ENCODE measurements at places on chromosomes 6 and 20. TPM values are rescaled to one million over a fixed set of nuclear protein-coding genes. Genes with fewer than 3 reads are reported as not detected.

The PHACTR3 gene
- not detected for total RNA-seq

GRCh38 chr6:73152556-73152955 lies 72.7 kb downstream of the KHDC1L start:
- H3K4me3 ChIP-seq = no peak overlapping the region
- H3K4me1 ChIP-seq = peaks cover 8% of the 10 kb centered on the region
- DNase-seq = no peak
- H3K27ac ChIP-seq = no peak overlapping the region

- peaks cover 32% of the 10 kb centered on the region for H3K27me3 ChIP-seq
- DNase-seq = no peak
- H3K27ac ChIP-seq = no peak overlapping the region
- H3K36me3 ChIP-seq = no peaks in the 10 kb centered on the region
These were observed 88.9 kb upstream of the FOXP4 start for GRCh38 chr6:41457303-41457670.

The KCNK16 gene
- not detected for total RNA-seq

DNA sequence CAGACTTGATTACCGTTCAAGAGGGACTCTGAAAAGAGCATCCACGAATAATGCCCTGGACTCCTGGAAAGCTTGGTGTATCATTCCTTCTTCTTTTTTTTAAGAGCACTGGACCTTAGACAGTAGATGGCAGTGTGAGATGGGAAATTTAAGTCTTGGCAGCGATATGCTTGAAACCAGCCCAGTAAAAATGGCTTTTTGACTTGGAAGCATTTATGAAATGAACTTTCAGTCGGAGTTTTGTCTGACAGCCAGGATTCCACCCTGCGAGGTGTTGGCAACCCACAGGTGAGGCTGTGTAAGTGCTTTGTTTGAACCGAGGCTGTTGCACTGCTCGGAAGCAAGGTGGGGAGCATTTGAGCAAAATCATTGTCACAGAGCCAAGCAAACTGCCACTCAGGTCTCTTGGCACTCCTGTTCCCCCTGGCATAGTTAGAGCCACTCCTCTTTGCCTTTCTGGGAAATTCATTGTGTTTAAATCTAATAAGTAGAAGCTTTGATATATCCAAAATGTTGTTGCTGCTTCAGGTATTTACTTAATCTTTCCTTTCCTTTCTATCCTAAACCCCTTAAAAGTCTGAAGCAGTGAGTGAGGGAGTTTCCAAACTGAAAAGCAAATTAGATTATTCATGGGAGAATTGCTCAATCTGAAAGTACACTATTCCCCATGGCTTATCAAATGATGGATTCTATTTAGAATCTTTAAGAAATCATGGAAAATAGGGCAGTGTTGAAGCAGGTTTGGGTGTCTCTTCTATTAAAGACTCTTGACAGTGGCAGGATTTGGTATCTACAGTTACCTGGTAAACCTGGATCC lies 272.8 kb upstream of the SLC35B3 start:
- H3K27ac ChIP-seq = no peak overlapping the region
- DNase-seq = peak; percentile 1
- H3K4me1 ChIP-seq = no peaks in the 10 kb centered on the region
- H3K4me3 ChIP-seq = no peak overlapping the region
- no peaks in the 10 kb centered on the region for H3K36me3 ChIP-seq

GRCh38 chr20:56380375-56380774 lies 11.6 kb downstream of the AURKA start:
- H3K4me3 ChIP-seq = no peak overlapping the region
- peak overlapping the region; percentile 28 for H3K27ac ChIP-seq
- DNase-seq = peak; percentile 74
- H3K4me1 ChIP-seq = peaks cover 54% of the 10 kb centered on the region

- peak overlapping the region; percentile 42 for H3K4me3 ChIP-seq
- DNase-seq = no peak
- H3K27me3 ChIP-seq = no peaks in the 10 kb centered on the region
These were observed 172.3 kb downstream of the OGFRL1 start for GRCh38 chr6:71460933-71461332.

The MYCT1 gene
- 0.39 TPM for total RNA-seq

DNA sequence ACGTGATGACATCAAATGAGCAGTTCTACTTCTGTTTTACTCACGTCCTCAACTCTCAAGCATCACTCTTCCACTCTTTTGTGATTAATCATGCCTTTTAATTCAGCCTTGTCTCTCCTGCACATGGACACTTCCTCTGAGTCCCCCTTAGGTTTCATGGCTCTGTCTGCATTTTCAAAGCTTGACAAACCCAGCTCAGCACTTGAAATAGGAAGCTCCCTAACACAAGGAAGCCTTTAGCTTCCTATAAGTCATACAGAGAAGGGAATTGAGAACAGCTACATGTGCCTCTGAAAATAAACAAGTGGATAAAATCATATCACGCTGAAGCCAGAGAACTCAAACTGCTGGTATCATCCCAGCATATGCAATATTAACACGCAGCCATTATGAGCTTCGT lies 21.2 kb downstream of the KIF16B start:
- DNase-seq = no peak
- no peak overlapping the region for H3K27ac ChIP-seq
- H3K36me3 ChIP-seq = no peaks in the 10 kb centered on the region
- no peaks in the 10 kb centered on the region for H3K27me3 ChIP-seq

DNA sequence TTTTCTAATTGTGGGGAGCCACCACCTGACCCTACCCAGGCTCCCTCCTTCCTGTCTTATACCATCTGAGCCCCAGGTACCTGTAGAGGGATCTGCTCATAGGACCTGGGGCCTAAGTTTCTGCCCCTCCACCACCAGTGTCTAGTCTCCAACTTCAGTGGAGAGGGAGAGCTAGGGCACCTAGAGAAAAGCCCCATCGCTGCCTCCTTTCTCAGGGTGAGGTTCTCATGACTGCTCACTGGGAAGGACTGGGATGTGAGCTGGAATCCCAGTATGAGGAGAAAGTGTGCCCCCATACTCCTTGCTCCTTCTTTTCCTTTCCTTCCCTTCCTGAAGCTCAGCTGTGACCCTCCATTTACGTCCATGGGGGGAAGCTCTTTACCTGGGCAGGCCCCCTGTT lies 231.6 kb downstream of the LRFN2 start:
- H3K36me3 ChIP-seq = no peaks in the 10 kb centered on the region
- H3K27me3 ChIP-seq = no peaks in the 10 kb centered on the region
- H3K4me3 ChIP-seq = no peak overlapping the region
- no peak overlapping the region for H3K27ac ChIP-seq
- H3K4me1 ChIP-seq = no peaks in the 10 kb centered on the region

- H3K4me1 ChIP-seq = peaks cover 78% of the 10 kb centered on the region
- peak; percentile 34 for DNase-seq
- H3K27me3 ChIP-seq = no peaks in the 10 kb centered on the region
- H3K4me3 ChIP-seq = peak overlapping the region; percentile 75
These were observed 38.1 kb downstream of the JARID2 start for GRCh38 chr6:15283986-15284361.

DNA sequence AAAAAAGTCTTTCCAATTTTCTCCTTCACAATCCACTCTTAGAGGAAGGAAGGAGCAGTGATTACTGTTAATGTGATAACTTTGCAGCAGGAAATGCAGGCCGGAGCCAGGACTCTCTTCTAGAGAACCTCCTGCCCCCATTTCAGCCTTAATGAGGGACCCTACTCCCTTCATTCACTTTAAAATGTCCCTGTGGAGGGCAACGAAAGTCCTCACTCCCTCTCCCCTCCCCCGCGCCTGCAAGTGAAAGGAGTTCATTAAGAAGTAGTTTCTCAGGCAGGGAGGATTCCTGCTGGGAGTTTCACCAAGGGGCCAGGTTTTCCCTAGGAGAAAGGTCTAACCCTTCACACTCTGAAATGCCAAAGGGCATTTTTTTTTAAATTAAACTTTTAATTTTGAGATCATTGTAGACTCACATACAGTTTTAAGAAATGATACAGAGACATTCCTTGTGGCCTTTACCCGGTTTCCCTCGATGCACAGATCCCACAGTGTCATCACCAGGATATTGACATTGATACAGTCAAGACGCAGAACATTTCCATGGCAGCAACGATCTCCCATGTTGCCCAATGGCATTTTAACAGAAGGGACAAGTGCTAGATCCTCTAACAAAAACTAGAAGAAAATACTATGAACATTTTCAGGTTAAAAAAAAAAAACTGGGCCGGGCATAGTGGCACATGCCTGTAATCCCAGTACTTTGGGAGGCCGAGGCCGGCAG lies 6.8 kb upstream of the COMMD7 start:
- no peak for DNase-seq
- no peaks in the 10 kb centered on the region for H3K27me3 ChIP-seq
- no peak overlapping the region for H3K27ac ChIP-seq
- H3K4me1 ChIP-seq = peaks cover 36% of the 10 kb centered on the region

GRCh38 chr6:4172368-4172767 lies 37.0 kb upstream of the ECI2 start:
- H3K27ac ChIP-seq = no peak overlapping the region
- H3K27me3 ChIP-seq = peaks cover 3% of the 10 kb centered on the region
- peaks cover 11% of the 10 kb centered on the region for H3K4me1 ChIP-seq
- H3K36me3 ChIP-seq = no peaks in the 10 kb centered on the region
- no peak overlapping the region for H3K4me3 ChIP-seq

GRCh38 chr6:21587179-21587960 lies 6.2 kb upstream of the SOX4 start:
- DNase-seq = peak; percentile 35
- peak overlapping the region; percentile 93 for H3K4me3 ChIP-seq
- peaks cover 2% of the 10 kb centered on the region for H3K27me3 ChIP-seq
- no peaks in the 10 kb centered on the region for H3K36me3 ChIP-seq

GRCh38 chr6:125246566-125246965 lies 55.2 kb downstream of the HDDC2 start:
- peaks cover 4% of the 10 kb centered on the region for H3K36me3 ChIP-seq
- DNase-seq = no peak
- H3K4me3 ChIP-seq = no peak overlapping the region
- no peak overlapping the region for H3K27ac ChIP-seq

DNA sequence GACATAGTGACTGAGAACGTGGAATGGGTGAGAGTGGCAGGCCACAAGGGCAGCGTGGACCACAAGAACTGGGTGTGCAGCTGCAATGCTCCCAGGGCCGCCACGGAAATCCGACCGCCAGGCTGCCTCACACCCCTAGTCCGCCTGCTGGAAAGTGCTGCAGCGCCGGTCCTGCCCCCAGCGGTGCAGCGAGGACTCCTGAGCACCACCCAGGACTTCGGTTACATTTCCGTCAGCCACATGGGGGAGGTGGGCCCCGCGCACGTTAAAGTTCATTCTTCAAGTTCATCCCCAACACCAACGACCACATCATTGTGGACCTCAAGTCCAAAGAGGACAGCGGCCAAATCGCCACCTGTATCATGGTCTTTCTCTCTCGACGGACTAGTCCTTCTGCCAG lies 126.1 kb upstream of the CARMIL1 start:
- no peaks in the 10 kb centered on the region for H3K27me3 ChIP-seq
- H3K4me1 ChIP-seq = peaks cover 23% of the 10 kb centered on the region
- DNase-seq = no peak
- no peak overlapping the region for H3K4me3 ChIP-seq
- H3K36me3 ChIP-seq = peaks cover 5% of the 10 kb centered on the region

The TREM1 gene
- total RNA-seq = not detected

The F13A1 gene
- not detected for total RNA-seq

DNA sequence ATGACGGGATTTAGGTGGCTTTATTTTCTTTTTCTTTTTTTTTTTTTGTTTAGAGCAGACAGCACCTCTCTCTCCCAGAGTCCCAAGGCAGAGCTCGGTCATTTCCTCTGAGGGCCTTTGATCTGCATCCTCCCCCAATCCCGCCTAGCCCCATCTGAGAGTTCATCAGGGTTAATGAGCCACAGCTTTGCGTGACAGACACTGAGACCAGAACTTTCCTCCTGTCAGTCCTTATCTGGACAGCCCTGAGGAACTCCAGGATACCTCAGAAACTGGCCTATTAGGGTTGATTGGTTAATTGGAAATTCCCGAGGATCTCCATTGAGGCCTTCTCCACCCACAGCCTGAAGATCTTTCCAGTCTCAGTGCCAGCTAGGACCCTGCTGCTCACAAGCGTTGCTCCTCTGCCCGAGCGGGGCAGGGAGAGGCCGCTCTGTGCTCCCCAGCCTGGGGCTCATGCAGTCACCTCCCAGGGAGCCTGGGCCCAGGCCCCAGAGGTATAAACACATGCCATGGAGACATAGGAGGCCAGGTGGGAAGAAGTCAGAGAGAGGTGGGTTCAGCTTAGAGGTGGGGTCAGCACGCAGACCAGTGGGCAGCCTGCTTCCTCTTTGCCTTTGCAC lies 1.4 kb upstream of the LRRN4 start:
- peaks cover 22% of the 10 kb centered on the region for H3K4me1 ChIP-seq
- H3K36me3 ChIP-seq = no peaks in the 10 kb centered on the region
- no peak overlapping the region for H3K4me3 ChIP-seq
- no peak overlapping the region for H3K27ac ChIP-seq
- peaks cover 26% of the 10 kb centered on the region for H3K27me3 ChIP-seq

The RIMS1 gene
- 2.5 TPM for total RNA-seq

DNA sequence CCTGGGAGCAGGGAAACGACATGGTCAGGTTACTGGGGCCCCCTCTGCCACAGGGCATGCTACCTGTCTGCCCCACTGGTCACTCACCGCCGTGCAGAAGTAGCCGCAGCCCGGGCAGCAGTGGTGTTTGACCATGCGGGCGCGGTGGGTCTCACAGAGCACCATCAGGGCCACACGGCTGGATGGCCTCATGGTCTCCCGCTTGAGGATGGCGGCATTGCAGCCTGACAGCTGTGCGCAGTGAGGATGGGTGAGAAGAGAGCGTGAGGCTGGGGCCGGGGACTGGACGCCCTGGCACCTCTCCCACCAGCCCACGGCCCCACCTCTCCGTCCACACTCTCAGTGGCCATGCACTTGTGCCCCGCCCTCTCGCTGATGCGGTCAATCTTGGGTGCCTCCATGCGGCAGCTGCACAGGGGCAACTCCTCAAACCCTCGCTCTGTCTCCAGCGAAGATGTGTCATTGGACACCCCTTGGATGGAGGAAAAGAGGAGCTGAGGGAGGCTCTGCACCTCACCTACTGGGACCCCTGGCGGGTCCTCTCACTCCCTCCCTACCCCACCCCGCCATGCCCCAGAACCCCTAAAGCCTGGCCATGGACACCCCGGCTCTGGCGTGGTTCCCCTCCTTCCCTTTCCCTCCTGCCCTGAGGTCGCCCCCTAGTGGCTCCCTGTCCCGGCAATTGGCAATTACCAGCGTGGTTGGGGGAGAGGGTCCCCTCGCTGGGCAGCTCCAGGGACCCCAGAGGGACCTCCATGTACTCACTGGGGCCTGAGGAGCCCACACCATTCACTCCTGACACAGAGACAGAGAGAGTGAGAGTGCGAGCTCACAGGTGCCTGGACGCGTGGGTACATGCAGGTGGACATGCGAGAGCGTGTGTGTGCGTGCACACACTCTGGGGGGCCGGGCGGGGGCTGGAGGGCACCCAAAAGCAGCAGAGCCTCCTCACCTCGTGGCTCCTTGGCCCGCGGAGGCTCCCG lies 8.9 kb downstream of the EHMT2 start:
- no peak overlapping the region for H3K4me3 ChIP-seq
- no peak overlapping the region for H3K27ac ChIP-seq
- peaks cover 6% of the 10 kb centered on the region for H3K4me1 ChIP-seq
- H3K27me3 ChIP-seq = no peaks in the 10 kb centered on the region
- H3K36me3 ChIP-seq = peaks cover 28% of the 10 kb centered on the region
- DNase-seq = no peak

The TMEM244 gene
- not detected for total RNA-seq
